ENCODE measurements at places on chromosomes 6 and 20.
A peak's percentile ranks its signal among the peaks of the same experiment; 100 is the strongest.

DNA sequence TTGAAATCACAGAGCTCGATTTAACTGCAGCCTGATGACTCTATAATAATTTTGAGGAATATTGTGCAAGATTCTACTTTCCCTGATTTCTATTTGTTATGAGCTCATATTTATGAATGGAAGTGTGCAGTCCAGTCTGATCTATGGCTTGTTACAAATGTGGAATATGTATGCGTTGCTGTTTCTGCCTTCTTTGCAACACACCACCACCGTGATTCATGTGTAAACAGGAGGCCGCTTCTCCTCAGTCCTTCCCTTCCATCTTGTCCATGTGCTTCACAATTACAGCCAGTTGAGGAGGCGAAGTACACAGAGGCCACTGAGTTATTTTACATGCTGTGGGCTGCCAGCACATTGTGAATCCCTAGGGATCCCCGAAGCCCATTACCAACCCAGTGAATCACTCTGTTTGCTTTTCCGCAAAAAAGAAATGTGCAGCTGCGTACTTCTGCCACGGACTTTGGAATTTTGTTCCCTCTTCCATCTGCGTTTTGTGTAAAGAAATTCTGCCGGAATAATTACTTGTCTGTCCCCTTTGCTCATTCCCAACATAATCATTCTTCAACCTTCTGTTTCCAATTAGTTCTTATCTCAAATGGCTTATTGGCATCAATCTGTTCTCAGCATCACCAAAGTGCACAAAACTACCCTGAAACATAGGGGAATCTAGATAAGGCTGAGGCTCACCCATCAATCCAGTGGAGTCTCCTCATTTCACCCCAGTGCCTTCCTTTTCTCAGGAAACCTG, 551.6 kb upstream of the CITED2 start:
- no peak for DNase-seq

DNA sequence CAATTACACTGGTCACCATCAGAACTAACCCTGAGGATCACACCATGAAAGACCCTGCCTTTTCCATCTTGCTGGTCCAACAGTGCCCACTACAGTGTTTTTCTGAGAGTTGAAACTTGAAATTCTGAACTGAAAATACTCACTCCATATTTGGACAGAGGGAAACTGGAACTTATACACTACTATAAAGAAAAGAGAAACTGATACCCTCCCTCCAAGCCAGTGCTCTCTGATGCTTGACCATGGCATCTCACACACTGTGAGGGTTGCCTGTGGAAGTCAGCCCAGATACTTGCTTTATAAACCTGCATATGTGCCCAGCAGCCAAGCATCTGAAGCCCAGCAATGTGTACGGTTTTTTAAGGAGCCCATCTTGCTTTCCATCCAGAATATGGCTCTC, 108.7 kb downstream of the FOXA2 start:
- peak; percentile 18 for DNase-seq

GRCh38 chr6:40953486-40953885, 85.5 kb downstream of the UNC5CL start:
- DNase-seq, result no peak

DNA sequence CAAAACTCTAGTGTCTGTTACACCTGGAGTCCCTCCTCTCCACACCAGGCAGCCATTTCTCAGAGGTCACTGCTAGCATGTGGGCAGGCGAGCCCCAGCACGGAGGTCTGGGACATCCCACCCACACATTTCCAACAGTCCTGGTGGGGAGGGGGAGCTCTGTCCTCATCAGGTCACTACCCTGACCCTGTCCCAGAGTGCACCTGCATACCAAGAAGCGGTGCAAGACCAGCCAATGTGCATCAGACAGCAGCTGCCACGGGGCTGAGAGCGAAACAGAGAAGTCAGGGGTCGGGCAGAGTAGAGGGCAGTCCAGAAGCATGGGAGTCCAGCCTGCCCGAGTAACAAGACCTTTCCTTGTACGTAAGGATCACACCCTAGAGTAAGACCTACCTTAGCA, 71.1 kb downstream of the TAF4 start:
- DNase-seq, result no peak

- DNase-seq, result no peak
Observed at GRCh38 chr20:57808264-57809070, 98.7 kb upstream of the PMEPA1 start.

GRCh38 chr6:143516690-143517446, 5.3 kb upstream of the FUCA2 start:
- DNase-seq, result peak; percentile 61

GRCh38 chr6:166202321-166202733, 34.7 kb upstream of the TBXT start:
- DNase-seq, result no peak

DNA sequence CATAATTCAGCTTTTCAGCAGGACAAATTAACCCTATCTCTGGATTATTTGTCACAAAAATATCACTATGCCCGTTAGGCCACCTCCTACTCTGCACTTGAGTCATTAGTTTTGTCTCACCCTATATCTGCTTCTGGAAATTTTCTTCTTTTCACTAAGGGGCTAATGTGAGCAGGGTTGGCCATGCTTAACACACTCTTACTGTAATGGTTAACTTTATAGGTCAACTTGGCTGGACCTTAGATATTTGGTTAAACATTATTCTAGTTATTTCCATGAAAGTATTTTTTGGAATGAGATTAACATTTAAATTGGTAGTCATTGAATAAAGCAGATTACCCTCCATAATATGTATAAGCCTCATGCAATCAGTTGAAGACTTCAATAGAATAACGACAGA, 394.6 kb upstream of the PTCHD4 start:
- DNase-seq, result no peak

DNA sequence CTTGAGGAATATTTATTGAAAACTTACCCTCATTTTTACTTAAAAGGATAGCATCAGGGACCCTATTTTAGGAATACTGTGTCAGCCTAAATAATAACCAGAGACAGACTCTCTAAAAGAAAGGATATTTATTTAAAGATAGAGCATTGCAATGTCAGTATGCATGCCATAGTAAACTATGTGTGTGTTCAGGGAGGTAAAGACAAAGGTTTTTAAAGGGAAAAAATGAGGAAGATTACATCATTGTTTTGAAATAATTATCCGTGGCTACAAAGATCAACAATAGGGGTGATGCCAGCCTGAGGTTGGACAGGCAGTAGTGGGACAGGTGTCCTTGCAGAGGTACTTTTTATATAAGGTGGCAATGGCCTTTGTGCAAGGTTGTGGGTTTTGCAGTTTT, 23.7 kb upstream of the CFAP206 start:
- DNase-seq, result no peak

DNA sequence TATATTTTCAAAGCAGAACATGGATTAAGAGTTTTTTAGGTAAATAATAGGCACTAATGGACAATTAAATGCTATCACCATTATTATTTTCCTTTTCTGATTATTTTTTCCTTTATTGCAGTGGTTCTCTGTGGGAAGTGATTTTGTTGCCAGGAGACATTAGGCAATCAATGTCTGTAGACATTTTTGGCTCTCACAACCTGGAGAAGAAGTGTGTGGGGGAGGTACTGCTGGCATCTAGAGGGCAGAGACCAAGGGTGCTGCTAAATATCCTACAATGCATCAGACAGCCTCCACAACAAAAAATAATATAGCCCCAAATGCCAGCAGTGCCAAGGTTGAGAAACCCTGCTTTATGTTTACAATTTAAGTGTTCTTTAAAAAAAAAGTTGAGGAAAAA, 8.3 kb downstream of the IFNGR1 start:
- DNase-seq, result no peak

DNA sequence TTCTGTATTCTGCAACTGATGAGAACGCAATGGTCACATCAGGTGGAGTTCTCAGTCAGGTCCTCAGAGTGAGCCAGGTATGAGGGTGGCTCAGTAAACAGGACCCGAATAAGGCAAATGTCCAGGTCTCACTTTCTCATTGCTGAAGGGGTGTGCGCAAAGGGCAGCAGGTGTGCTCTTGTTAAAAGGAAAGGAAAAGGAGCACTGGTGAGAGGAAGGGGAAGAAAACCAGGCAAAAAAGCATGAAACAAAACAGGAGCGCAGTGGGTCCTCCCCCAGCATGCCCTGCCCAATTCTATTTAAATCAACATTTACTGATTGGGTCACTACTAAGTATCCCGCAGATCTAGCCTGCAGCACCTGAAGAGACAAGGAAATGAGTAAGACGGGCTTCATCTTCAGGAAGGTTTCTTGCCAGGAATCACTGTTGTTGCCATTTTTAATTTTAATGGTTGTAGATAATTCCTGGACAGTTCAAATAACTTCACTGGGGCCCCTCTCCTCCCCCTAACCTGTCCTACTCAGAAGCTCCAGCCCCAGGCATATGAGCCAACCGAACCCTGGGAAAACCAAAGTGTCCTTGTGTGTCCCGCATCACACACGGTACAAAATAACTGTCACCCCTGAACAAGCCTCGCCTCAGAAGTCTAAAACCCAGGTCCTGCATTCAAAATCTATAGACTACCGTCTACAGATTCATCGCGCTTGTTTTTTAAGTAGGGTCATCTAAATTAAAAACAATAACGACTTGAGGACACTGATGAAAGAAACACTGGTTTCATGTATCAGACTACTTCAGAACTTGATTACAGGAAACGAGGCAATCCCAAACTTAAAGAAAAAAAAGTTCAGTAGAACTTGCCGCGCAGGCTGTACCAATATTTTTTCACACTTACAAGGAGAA, 980 bp downstream of the MBOAT1 start:
- peak; percentile 80 for DNase-seq

GRCh38 chr20:58246346-58246745, 17.9 kb upstream of the ANKRD60 start:
- peak; percentile 42 for DNase-seq

DNA sequence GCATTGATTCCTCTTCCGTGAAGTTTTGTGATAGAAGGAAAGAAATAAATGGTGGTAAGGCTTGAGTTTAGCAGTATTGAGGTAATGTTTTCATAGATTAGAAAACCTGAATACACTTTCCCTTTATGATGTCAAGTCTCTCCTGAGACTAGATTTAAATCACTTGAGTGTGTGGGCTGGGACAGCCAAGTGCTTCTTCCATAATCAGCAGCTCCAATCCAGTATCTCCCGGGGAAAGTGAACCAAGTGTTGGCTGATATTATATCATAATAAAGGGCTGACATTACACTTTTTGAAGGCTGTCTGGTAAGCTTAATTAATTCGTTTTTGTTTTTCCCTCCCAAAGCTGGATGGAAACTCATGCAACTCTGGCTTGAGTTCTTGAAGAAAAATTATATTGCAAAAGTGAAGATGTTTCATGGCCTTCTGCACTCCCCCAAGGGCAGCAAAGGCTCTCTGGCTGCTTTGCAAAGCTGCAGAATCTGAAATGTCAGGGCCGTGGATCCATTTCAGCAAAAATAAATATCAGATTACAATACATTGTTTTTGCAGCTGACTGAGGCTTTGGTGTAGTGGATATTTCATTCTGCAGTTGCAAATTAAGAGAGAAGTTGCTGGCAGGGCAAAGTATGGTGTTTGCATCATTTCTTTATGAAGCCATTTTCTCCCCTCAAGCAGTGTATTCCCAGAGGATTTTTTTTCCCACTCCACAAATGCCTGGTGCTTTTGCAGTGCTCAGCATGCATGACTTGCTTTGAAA, 101.2 kb downstream of the MKKS start:
- no peak for DNase-seq

DNA sequence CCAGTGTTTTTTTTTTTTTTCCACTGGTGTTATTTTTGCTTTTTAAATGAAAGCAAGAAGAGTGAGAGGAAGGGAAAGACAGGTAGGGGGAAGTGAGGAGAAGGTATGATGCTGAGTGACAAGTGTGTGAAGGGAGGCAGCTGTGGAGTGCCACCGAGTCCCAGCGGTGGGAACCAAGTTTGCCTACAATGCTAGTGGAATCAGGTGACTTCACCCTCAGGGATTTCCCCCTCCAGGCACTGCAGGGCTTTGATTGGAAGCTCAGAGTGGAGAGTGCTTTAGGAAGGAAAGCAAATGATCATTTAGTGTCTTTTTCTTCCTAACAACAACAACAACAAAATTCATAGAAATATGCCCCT, 120.5 kb upstream of the ENPP5 start:
- no peak for DNase-seq

DNA sequence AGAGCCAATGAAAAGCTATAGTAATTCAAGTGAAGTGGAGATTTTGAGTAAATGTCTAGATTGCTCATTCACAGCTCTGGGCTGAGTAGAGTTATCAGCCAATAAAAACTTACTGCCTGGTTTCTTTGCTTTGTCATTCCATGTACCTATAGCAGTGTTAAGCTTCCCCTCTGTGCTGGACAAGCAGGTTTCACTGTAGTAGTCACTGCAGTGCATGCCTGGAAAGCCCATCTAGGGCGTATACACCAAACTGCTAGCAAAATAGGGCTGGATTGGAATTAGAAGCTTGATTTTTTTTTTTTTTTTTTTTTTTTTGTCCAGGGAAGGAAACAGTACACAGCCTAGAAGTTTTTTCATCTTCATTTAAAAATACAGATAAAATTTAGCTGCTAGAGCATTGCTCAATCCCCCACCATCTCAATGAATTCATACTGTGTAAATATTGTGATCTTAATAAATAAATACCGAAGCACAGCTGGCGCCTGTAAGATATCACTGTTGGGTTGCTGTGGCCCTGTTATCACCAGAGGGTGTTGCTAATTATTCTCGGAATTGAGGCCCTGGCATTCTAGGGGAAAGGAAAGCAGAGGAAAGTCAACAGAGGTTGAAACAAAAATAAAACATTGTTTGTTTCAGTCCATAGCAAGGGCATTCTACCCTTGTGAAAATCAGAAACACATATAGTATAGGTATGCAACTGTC, 968.5 kb upstream of the GJE1 start:
- DNase-seq, result peak; percentile 92

DNA sequence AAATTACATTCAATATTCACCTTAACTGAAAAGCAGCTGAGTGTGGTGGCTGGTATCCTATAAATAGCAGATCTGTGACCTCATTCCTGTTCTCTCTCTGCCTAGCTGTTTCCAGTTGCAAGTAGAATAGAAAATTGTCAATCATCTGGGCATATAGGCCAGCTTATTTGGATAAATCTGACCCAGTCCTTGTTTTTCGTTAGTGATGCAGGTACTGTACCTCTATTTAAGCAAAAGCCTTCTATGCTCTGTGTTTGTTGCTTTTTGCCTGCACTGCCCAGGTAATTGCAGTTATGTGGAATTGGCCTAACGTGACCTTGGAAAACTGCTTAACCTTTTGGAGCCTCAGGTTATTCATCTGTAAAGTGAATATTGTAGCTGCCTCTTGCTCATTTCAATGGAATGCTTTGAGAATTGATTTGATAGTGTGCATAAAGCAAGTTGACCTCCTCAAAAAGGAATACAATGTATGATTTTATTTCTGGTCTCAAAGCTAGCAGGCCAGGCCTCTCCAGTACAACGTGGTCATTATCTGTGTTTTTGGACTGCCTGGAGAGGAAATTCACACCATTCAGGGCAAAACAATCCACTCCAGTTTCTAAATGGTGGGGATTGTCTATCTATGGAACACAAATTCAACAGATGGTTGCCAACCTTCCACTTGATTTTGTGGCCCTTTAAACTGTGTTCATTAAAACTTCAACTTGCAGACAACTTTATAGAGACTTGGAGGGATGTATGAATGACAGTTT, 508.7 kb upstream of the CITED2 start:
- DNase-seq, result peak; percentile 42

GRCh38 chr6:135088818-135089809, 34.5 kb upstream of the HBS1L start:
- DNase-seq, result peak; percentile 96
